Muscle of back (tissue), 13 donors: ENCODE measurements at places on chromosomes 16 and 17.

DNA sequence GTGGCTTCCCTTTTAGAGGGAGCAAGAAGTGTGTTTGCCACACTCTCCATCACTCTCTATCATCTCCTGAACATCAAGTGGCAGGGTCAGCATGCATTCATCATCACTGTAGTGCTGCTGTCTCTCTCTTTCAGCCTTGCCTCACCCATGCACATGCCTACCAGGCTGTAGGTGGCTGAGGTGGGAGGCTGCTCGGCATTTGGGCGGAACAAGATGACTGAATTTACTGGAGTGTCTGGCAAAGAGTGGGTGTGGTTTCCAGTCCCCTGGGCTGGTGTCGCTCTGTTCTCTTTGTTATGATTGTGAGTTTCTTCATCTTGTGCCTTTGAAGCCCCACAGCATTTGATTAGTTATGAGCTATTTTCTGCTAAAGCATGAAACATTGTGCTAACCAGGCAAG, 541.9 kb upstream of the EEF2KMT start:
- no peak for DNase-seq

DNA sequence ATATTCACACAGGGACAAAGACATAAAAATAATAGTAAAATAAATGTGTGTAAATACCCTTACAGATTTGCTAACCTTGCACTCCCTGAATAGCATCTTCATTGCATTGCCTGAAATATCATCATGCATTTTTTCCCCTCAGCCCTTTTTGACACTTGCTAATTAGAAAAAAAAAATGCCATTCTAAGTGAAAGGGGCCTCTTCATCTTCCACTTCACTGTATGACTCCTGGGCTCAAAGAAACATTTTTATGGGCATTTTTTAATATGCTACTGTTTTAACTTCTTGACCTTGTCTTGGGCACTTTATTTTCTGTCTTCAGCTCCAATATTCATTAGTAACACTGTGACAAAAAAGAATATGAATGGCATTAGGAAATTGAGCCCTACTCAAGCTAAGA, 1424.4 kb downstream of the CDH8 start:
- DNase-seq: no peak

DNA sequence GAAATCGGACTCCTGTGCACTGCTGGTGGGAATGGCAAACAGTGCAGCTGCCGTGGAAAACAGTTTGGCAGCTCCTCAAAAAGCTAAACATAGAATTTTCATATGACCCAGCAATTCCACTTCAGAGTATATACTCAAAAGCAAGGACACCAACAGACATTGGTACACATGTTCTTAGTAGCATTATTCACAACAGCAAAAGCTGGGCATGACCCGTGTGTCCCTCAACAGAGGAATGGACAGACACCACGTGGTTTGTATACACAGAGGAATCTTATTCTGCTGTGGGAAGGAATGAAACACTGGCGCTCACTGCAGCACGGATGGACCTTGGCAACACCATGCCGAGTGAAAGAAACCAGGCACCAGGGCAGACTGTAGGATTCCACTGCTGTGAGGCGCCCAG, 16.0 kb downstream of the NPTX1 start:
- no peak for DNase-seq

- DNase-seq: no peak
These were observed 36.8 kb downstream of the MSI2 start for GRCh38 chr17:57293077-57293476.

GRCh38 chr16:81695321-81696165, 83.5 kb upstream of the PLCG2 start:
- no peak for DNase-seq

GRCh38 chr17:13035420-13035819, 17.6 kb upstream of the ELAC2 start:
- no peak for DNase-seq

GRCh38 chr17:39736319-39737165, 1.2 kb upstream of the GRB7 start:
- DNase-seq: no peak

- DNase-seq: no peak
These were observed 16.5 kb downstream of the AP1G1 start for GRCh38 chr16:71792176-71792575.

- DNase-seq: no peak
These were observed 54.9 kb downstream of the RGS9 start for GRCh38 chr17:65191811-65192740.
